KBM-7 (cell line): ENCODE measurements at places on chromosomes 11 and 22.

DNA sequence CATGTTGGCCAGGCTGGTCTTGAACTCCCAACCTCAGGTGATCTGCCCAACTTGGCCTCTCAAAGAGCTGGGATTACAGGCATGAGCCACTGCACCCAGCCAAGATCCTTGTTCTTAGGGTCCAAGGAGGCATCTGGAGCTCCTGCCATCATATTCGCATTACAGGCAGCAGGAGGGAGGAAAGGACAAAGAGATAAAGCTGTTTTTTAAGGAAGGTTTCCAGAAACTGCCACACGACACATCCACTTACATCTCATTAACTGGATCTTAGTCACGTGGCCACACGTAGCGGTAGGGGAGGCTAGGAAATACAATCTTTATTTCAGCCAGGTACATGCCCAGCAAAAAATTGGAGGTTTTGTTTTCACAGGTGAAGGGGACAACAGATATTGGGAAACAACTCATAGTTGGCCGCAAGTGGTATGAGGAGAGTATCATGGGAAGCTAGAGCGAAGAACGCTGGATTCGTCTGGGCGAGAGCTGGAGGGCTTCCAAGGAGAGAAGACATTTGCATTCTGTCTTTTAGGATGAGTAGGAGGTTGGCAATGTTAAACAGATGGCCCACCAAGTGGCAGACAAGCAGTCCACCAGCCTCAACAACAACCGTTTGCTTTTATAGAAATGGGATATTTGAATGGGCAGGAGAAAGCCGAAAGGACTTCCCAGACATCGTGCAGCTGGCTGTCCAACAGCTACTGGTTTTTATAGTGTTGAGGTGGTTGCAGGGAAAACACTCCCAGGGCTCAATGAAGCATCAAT, 39.2 kb upstream of the DMC1 start:
- no peak for DNase-seq

DNA sequence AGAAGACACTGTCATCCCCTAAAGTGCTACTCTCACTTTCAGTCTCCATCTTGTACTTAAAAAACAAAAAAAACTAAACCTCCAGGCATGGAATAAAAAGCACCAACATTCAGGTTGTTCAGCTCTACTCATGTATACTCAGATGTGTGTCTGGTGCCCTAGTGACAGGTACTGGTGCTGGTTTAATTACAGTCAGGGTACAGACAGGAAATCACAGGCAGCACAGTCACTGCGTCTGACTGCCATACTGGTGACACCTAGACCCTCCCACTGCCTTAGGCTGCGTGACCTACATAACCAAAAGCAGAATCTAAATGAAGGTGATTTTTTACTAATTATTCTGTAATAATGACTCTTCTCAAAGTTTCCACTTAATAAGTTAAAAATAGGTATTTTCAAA, at the start of gene ARHGAP32:
Gene ARHGAP32 (minus strand): TSS at position 176 of the 400 bp plus-strand sequence. CDS start 127 bp downstream, at position 49.
- no peak for DNase-seq

GRCh38 chr11:18578975-18579598, 9.4 kb downstream of the UEVLD start:
- DNase-seq: no peak

GRCh38 chr11:15969701-15970329, 386.5 kb downstream of the SOX6 start:
- DNase-seq: no peak

GRCh38 chr11:19768815-19769214, 56.2 kb downstream of the NAV2 start:
- DNase-seq: no peak

DNA sequence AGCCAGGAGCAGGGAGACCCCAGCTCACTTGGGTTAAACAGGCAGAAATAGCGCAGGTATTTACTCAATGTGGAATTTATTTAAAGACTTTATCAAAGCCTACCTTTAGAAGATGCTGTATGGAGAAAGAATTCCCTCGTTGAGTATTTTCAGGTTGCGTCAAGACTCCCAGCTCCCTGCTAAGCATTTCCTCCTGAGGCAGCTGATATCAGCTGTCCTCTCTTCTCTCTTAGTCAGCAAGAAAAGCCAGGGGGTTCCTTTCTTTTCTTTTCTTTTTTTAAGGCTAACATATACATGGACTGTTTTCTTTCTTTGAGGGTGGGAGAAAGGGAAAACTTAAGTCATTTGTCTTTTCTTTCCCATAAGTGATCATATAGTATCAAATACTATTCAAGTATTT, 125.8 kb upstream of the POU2AF2 start:
- DNase-seq: no peak

DNA sequence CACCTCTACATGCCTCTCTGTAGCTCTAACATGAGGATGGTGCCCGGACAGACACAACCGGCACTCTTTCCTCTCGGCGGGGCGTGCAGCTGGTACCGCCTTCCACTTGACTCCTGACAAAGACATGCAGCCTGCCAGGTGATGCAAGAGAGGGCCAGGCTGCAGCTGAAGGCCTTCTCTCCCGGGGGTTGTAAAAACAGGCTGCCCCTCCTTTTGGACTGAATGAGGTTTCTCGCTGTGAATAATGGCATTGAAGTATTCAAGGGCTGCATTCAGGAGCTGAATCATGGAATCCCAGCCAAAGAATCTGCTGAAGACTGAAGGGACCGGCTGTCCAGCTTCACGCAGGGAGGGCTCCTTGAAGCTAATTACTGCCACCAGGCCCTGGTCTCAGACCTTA, 110.9 kb downstream of the GALNT18 start:
- no peak for DNase-seq

- DNase-seq: no peak
These were observed 19.9 kb downstream of the ASCL2 start for GRCh38 chr11:2250485-2250884.

- no peak for DNase-seq
These were observed 307.2 kb downstream of the CADM1 start for GRCh38 chr11:115197031-115197430.

GRCh38 chr22:43482318-43482625, 70.5 kb downstream of the MPPED1 start:
- DNase-seq: no peak
